Activated CD4-positive, alpha-beta T cell treated with anti-CD3 and anti-CD28 coated beads, Interleukin-2, amount 10 ng/mL, durations not matched to agents 24 days and 14 days (primary cell): ENCODE measurements at places on chromosomes 11 and 22.

DNA sequence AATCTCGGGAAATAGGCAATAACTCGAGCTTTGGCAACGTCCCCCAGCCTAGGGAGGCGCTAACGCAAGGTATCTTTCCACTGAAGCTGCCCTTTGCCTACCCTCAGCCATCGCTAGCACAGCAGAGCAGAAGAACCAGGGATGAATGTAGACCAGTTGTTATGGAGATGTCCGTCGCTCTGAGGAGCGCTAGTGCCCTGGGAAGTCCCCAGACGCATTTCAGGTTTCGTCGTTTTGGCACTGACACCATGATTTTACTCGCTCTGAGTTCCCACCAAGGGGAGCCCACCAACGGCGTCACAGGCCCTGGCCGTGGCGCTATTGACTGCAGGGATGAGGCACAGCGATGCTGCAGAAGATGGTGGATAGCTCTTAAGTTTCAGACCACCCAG lies 22.7 kb upstream of the BDNF start:
- no peak for DNase-seq

- peak; percentile 57 for DNase-seq
Observed at GRCh38 chr22:33921525-33922348, 1.5 kb upstream of the LARGE1 start.

GRCh38 chr11:68342459-68343158 lies 30.2 kb downstream of the LRP5 start:
- DNase-seq: no peak

GRCh38 chr11:78138694-78139421 lies 568 bp downstream of the ALG8 start:
- DNase-seq: peak; percentile 82

GRCh38 chr11:10275714-10276113 lies 18.3 kb downstream of the SBF2 start:
- no peak for DNase-seq

GRCh38 chr11:110529043-110529442 lies 99.3 kb downstream of the FDX1 start:
- no peak for DNase-seq
